ENCODE measurements at places on chromosomes 7 and 10.
A peak's percentile ranks its signal among the peaks of the same experiment; 100 is the strongest.

DNA sequence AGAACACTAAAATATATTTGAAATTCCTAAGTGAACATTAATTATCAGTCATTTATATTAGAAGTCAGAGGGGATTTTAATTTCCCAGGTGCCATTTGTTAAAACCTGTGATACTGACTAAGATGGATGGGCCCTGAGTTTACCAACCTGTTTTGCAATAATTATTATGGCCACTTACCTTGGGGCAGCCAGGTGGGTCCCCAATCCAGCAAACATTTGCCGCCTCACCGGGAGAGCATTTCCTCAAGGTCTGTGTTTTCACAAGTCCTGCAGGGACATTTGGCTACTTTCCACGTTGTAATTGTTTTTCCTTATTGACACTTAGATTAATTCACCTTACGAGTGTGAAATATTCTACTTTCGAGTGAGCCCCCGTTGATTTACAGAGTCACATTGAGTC lies 251.2 kb upstream of the PPP2R2D start:
- no peak for DNase-seq

DNA sequence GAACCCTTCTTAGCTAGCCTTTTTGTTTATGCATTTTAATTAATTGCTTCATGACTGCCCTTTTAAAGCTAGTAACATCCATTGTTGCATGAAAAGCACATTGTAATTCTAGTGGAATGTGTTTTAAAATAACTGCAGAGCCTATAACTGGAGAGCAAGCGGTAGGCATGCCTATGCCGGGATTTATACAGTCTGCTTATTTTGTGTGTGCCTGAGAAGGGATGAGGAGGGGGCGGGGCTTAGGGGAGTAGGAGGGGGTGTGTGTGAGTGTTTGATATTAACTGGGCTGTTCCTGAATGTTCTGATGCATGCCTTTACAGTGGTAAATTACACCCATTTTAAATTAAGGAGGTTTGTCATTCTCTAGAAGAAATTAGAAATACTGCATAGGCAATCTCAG lies 208.1 kb downstream of the TCF7L2 start:
- peak; percentile 11 for DNase-seq

GRCh38 chr10:86733260-86733671 lies 23.2 kb upstream of the BMPR1A start:
- DNase-seq, result no peak

DNA sequence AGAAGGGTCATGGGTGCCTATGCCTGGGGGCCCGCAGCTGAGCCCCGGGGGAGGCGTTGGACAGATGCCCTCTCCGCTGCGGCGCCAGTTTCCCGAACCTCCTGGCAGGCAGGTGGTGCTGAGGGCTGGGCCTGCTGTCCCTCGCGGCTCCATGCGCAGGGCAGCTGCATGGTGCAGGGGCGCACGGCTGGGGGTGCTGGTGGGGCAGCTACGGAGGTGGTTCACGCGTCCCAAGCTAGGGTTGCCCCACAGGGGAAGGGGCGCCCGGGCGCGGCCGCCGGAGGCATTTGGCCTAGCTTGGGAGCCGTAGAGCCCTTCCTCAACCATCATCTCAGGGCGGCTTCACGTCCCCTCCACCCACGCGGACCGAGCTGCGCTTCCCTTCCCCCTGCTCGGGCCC lies 146.0 kb downstream of the CCDC201 start:
- no peak for DNase-seq

GRCh38 chr10:28878236-28878970 lies 201.1 kb downstream of the BAMBI start:
- no peak for DNase-seq

- DNase-seq, result no peak
Observed at GRCh38 chr7:6157685-6158423, 114.6 kb downstream of the CYTH3 start.

DNA sequence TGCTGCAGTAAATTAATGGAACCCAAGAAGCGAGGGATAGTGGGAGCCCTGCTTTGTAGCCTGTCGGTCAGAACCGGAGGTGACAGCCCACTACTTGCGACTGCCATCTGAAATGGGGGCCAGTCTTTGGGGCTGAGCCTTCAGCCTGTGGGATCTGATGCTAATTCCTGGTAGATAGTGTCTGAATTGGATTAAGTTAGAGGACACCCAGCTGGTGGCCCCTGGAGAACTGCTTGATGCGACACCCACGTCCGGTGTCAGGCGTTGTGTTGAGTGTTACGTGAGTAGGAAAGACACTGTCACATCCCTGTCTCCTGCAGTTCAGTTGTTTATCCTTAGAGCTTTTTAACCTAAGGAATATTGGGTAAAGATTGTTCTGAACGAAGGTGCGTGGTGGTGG lies 5.0 kb downstream of the EIF3B start:
- DNase-seq, result no peak

- no peak for DNase-seq
Observed at GRCh38 chr7:81300753-81301152, 381.9 kb upstream of the SEMA3C start.
